ENCODE measurements at places on chromosomes 3 and 15.

GRCh38 chr15:72912996-72913395, 129.4 kb upstream of the ADPGK start:
- no peak for DNase-seq

DNA sequence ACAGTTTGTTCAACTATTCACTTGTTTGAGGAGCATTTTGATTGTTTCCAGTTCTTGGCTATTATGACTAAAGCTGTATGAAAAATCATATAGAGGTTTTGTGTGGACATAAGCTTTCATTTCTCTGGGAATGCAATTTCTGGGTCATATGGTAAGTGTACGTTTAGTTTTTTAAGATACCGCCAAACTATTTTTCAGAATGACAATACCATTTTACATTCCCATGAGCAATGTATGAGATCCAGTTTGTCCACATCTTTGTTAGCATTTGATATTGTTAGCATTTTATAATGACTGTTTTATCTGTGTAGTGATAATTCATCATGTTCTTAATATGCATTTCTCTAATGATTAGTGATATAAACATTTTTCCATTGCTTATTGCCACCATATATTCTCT, 258.7 kb upstream of the CTNNB1 start:
- no peak for DNase-seq

DNA sequence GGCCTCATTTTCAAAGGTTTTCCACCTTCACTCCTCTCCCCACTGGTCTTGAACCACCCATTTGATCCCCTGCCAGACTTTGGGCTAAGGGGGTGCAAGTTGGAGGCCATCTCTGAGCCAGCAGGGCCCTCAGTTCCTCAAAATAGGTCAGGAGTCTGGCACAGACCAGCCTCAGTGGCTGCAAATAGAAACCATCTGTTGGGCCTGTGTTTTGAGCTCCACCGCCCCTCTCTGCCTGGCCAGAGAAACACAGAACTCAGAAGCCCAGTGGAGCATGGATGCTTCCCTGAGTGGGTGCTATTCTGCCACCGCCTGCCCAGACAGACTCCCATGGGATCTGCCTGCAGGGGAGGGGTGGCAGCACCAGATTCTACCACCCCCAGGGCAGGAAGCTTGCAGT, 56.3 kb downstream of the CORO2B start:
- no peak for DNase-seq

GRCh38 chr15:68700455-68701123, 120.1 kb downstream of the ANP32A start:
- DNase-seq = peak; percentile 18

GRCh38 chr3:169278092-169278491, 385.4 kb downstream of the MECOM start:
- DNase-seq = no peak

- DNase-seq = peak; percentile 85
Observed at GRCh38 chr15:40081691-40082194, 26.9 kb downstream of the BMF start.

DNA sequence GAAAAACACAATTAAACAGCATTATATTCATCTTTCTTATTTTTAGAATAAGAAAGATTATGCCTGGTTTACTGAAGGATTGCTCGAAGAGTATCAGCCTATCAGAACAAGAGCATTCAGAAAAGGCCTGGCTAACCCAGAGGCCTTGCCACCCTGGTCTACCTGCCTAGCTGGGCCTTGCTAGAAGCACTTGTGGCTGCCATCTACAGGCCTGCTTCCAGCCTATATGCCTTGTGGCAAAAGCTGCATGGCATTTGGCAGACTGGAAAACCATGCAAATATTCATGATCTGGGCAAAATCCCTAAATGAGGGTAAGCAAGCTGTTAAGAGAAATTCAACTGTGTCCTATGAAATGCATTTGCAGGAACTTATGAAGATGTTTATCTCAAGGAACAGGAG, 9.3 kb upstream of the ATP13A4 start:
- peak; percentile 11 for DNase-seq

DNA sequence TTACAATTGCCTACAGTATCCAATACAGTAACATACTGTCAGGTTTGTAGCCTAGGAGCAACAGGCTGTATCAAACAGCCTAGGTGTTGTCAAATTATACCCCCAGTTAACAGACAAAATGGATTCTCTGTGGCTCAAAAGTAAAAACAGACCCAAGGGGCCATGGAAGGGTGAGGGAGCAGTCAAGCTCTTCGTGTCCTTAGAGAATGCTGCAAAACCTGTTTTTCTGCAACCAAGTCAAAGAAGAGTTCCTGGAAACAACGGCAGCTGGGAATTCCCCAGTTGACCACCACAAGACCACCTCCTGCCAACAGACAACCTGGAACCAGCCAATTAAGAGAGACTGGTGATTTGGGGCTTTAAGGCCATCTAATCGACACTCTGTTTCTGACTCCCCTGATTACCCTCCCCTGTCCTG, 11.1 kb upstream of the THUMPD3 start:
- DNase-seq = peak; percentile 29

GRCh38 chr15:34753236-34753894, 1.4 kb downstream of the GJD2 start:
- DNase-seq = peak; percentile 42

- DNase-seq = no peak
Observed at GRCh38 chr3:71392251-71392650, 191.3 kb downstream of the FOXP1 start.

DNA sequence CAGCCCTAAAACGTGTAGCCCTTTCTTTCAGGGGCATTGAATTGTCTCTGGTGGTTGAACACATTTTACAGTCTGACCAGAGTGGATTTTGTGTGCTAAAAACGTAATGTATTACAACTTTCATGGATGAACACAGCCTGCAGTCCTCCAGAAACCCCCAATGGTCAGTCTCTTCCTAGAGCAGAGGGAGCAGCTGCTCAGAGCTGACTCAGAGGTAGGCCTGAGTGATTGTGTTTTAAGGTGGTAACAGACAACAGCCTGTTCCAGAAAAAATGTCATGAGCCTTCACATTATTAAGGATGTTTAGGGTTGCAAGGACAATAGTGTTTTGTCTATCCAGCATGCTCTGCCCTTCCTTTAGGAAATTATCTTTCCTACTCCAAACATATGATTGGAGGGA, 34.5 kb upstream of the CTNNB1 start:
- no peak for DNase-seq

DNA sequence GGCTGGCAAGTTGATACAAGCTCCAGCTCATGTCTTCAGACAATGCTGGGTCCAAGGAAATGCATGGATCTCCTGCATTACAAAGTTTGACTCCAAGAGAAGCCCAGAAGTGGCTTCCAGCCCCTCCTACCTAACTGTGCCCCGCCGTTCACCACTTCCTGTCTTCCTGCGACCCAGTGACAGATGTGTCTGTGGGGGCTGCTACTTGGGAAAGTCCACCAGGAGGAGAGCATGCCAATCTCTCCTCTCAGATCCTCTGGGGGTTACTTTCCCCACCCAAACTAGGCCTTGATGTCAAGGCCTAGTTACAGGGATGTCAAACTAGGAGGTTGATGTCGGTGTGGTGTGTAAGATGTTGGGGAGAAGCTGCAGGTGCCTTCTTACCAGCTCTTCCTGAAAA, 133.6 kb upstream of the RASGRP1 start:
- DNase-seq = no peak

DNA sequence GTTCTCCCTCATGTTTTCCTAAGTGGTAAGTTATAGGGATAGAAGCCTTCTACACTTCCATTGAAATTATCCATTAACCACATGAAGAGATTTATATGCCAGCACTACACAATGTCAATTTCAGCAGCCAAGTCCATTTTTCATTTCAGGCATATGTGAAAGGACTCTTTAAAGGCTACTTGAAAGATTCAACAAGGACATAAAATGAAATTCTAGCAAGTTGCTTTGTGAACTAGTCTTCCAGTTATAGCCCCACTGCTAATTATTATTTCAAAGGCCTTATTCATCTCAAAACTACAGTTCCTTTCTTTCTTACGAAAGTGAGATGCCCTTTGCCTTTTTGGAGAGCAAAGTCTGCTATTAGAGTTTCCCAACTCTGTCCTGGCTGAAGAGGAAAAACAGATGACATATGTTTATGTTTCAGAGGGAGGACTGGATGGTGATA, 66.0 kb upstream of the SLC2A2 start:
- DNase-seq = peak; percentile 29

GRCh38 chr15:101272584-101272983, 4.7 kb downstream of the SELENOS start:
- DNase-seq = no peak

DNA sequence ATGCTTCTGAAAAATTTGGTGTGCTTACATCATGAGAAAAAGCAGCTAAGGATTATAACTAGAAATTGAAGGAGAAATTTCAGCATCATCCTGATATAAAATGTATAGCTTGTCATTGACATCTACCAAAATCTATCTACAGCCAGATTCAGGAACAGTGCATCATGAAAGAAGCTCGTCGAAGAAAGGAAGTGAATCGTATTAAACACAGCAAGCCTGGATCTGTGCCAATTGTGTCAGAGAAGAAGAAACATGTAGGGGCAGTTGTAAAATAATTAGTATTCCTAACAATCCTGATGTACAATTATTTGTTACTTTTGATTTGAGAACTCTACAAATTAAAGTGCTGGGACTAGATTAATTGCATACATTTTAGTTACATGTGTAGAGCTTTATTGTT, 37.2 kb downstream of the AP4E1 start:
- DNase-seq = no peak

DNA sequence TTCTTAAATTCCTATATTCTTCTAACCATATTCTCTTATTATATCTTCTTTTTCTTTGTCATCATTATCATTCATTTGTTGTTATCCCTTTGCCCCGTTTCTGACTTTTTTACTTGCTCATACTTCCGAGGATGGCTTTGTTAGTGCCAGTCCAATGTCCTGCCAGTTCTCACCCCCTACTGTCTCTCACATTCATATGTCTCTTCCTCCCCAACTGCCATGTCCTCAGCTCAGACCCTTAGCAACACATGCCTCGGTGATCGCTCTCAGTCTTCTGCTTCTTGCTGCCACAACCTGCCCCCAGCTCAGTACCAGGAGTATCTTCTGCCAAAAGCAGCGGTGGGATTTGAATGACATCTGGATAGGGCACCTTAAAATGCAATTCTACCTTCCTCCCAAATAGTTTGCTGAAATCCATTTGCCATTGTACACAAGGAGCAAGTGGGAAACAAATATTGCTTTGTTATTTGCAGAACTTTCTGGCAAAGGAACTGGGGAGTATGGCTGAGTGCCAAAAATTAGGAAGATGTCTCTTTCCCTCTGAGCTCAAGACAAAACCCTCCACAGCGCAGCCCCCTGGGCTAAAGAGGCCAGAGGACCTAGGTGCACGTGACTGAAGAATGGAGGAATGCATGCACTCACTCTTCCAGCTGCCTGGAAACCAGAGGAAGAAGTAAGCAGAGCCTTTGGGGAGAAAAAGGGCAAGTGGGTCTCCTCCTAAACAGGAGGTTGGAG, 57.7 kb upstream of the CTNNB1 start:
- DNase-seq = no peak

- DNase-seq = no peak
Observed at GRCh38 chr3:10628891-10629670, 123.7 kb upstream of the ATP2B2 start.

DNA sequence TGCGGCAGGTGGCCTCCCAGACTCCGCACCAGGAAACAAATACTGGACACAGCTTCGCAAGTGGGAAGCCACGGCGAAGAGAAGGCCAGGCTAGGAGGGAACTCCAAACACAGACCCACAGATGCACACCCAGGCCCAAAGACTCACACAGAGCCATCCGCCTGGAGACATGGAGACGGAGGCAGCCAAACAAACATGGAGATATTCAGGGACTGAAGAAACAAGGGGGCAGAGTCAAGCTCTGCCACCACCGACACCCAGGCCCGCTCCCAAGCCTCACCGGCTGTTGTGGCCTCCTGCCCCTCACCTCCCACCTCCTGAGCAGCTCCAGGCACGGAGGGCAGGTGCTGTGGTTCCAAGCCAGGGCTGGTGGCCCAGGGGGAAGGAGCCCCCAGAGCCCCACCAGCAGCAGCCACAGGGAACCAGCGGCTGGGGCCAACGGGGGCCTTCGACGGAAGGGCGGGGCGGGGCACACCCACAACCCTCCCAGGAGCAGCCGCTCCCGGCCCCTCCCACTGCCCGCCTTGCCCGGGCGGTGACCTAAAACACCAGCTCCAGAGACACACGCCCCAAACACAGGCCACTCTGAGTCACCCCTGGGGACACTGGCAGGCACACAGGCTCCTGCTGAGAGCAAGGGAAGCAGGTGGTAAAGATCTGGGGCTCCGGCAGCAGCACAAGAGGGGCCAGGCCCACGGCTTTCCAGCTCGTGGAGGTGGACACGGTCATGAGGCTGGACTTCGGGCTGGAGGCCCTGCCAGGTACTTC, 31.9 kb downstream of the TNK2 start:
- no peak for DNase-seq

DNA sequence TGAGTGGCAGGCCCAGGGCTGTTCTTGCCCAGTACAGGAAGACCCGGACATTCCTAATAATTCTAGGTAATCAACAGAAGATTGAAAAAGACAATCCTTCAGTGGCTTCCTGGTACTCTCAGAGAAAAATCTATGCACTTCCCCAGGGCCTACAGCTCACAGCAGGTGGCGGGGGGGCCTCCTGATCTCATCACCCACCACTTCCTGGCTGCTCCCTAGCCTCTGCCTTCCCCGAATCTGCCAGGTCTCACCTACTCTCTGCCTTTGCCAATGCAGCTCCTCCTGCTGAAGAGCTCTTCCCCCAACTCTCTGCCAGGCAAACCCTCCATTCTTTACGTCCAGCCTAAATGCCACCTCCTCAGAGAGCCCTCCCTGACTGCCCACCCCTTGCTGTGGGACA, 37.5 kb downstream of the EHD4 start:
- DNase-seq = no peak

- no peak for DNase-seq
Observed at GRCh38 chr3:184525337-184526087, 36.1 kb upstream of the EPHB3 start.

DNA sequence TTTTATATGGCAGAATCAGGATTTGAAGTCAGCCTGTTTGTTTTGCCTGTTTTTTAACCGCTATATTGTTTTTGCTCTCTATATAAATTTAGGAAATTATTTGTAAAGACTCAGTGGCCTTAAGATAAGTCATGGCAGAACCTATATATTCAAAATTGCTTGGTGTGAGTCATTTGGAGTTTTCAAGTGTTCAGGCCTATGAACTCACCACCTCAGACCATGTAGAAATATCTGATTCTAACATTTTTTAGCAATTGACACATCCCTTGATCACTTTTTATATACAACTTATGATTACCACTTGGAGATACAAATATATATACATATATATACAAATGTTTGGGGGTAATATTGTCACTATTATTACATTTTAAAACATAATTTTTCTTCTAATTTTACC, 95.7 kb downstream of the VGLL3 start:
- no peak for DNase-seq

GRCh38 chr3:23869977-23870662, 46.7 kb downstream of the NKIRAS1 start:
- DNase-seq = no peak

DNA sequence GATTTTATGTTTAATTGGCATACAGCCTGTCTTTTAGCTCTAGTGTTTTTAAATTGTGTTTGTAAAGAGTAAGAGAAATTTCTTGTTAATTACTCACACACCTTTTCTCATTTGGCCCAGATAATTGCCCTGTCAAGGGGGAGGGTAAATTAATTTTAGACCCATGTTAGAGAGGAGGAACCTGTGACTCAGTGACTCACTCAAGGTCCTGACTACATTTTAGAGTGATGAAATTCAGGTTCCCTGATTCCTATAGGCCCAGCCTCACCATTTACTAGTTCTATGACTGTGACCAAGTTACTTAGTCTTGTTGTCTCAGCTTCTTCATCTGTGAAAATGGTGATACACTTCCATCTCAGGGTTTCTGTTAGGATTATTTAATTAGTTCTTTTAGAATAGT, 125.2 kb upstream of the DPH6 start:
- DNase-seq = peak; percentile 95

- no peak for DNase-seq
Observed at GRCh38 chr3:52227766-52228165, 2.3 kb upstream of the TLR9 start.
